Trophoblast cell (in vitro differentiated cells and primary cell): ENCODE measurements at places on chromosomes 6 and 20.

DNA sequence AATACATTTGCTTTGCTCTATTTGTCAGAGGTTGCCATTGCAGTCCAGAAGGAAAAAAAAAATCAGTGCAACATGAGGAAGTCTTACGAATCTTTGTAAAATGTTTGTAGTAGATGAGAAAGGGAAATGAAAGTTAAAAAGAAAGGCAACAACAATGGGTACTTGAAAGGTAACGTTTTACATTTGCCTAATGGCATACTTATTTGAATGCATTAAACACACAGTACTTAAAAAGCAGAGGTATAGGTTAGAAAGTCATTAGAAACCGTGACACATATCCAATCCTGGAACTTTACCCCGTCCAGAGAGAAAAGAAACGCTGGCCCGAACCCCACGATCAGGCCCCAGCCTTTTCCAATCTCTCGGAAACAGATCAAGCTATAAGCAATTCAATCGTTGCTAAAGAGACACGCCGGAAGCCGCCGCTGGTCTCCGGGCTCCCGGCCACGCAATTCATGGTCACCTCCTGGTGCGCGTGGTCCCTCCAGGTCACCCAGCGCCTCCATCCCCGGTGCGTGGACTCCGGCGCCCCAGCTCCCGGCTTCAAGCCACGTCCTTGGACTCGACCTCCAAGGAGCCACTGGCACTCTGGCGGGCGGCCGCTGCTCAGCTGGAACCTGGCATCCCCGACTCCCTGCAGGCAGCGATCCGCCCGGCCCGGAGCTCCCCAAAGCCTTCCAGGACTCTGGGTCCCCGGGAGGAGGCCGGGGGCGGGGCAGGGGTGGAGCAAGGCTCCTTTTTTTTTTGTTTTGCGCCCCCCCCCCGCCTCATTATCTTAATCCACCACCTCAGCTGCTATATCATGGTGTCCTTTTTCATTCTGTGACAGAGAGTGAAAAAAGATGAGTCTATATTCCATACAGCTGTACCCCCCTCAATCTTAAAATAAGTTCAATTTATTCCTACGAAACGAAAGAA, at the start of gene SLC18B1:
Gene SLC18B1 (minus strand): TSS at position 687 of the 918 bp plus-strand sequence. CDS start 181 bp downstream, at position 506.
- peak; percentile 55 for DNase-seq

DNA sequence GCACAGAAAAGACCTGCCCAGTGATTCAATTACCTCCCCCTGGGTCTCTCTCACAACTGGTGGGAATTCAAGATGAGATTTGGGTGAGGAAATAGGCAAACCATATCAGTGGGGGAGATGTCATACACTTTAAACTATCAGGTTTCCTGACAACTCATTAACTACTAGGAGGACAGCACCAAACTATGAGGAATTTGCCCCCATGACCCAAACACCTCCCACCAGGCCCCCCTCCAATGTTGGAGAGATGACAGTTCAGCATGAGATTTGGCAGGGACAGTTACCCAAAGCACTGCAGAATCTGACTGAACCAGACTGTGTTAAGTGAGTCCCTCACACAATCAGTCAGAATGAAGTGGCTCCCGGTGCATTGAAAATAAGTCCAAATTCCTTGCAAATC, 148.0 kb downstream of the TTLL2 start:
- DNase-seq: no peak

DNA sequence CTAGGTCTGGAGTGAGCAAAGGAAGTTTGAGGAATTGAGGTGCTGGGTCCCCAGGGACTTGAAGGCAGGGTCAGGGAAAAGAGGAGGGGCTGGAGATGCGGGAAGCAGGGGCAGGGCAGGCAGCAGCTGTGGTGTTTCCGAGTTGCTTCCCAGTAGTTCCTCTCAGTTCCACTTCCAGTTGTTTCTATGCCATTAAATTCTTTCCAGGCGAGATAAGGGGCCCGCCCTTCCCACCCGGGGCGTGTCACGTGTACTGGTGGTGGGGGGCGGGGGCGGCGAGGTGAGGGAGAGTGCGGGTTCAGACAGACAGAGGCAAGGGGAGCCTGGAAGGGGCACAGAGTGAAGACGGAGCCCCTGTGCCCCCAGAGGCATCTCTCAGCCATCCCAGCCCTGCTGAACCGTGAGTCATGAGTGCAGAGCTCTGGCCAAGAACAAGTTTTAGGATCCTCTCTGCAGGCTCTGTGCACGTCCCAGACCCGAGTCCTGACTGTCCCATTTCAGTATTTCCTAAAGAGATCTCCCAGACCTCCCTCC, 977 bp downstream of the TNXB start:
- no peak for DNase-seq

DNA sequence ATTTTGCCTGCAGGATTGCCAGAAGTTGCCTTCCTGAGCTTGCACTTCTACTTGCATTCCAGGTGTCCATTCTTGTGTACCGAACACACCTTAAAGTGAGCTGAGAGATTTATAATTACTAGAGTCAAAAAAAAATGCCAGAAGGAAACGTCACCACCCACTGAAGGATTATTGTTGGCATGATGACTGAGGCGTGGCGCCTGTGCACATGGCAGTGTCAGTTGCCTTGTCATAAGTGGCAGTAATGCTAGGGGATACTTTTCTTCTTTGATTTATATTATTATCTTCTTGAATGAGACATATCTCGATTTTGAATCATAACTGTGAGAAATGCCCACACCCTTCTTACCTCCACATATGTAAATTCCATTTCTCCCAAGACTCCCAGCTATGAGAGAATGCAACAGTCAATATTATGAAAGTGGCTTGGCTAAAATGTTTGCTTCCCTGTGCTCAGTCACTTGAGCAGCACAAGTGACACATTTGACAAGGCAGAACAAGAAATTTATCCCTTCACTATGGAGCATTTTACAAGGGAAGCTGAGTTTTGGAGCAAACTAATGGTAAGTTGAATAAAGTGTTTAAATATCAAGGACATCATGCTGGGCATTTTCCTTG, 149.5 kb upstream of the SASH1 start:
- peak; percentile 76 for DNase-seq

DNA sequence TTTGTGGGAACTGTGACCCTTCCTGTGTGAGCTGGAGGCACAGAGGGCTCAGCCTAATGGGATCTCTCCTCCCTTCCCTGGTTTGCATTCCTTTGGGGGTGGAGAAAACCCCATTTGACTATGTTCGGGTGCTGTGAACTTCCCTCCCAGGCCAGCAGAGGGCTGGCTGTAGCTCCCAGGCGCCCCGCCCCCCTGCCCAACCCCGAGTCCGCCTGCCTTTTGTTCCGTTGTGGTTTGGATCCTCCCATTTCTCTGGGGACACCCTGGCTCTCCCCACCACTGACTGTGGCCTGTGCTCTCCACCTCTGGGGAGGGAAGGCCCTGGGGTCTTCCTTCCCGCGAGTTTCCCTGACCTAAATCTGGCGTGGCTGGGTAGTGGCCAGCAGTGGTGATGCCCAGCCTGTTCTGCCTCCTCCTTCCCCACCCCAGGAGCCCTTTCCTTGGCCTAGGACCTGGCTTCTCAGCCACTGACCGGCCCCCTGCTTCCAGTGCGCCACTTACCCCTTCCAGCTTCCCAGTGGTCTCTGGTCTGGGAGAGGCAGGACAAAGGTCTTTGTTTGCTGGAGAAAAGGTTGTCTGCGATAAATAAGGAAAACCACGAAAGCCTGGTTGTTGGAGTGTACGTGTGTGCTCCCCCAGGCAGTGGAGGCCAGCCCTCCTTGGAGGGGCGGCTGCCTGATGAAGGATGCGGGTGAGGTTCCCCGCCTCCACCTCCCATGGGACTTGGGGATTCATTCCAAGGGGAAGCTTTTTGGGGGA, 4.9 kb downstream of the VEGFA start:
- peak; percentile 47 for DNase-seq

- peak; percentile 81 for DNase-seq
These were observed 7.0 kb upstream of the ID4 start for GRCh38 chr6:19830171-19830570.

GRCh38 chr6:25332655-25333071, 53.5 kb downstream of the CARMIL1 start:
- no peak for DNase-seq

- no peak for DNase-seq
These were observed 3.7 kb upstream of the SH3BGRL2 start for GRCh38 chr6:79627422-79627821.

DNA sequence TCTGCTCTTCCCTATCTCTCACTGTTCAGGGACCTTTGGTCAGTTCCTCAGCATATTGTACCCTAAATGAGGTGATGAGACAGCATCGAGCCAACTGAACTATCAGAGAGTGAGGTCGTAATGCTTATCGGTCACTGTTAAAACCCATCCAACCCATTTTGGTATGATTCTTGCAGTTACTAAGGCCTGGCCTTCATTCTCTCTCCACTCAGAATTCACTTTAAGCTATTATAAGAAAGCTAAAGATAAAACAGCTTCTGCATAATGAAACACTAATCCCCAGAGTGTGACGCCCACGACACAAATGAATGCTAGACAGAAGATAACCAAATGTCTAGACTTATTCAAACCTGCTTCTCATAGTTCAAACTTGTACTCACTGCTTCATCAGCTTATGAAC, 175.8 kb downstream of the GMPR start:
- DNase-seq: no peak

DNA sequence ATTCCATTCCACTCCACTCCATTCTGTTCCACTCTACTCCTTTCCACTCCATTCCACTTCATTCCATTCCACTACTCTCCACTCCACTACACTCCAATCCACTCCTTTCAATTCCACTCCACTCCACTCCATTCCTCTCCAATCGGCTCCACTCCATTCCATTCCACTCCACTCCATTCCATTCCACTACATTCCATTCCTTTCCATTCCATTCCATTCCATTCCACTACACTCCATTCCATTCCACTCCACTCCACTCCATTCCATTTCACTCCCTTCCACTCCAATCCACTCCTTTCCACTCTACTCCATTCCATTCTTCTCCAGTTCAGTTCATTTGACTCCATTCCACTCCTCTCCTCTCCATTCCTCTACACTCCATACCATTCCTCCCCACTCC, 26.2 kb upstream of the DEFB125 start:
- DNase-seq: no peak

DNA sequence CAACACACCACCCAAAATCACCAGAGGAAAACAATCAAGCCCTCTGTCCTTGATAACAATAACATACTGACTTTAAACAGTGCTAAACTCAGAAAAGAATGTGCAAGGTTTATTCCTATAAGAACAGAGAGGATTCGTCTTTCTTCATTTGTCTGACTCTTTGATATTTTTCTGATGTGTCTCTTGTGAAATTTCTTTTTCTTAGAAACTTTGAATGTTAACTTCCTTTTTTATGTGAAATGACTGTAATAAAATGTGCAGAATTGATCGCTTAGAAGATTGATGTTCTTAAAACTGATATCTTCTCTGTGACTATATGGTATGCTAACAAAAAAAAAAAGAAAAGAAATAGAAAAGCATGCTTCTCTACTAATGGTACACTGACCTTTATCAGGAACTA, 947.4 kb upstream of the CITED2 start:
- no peak for DNase-seq

DNA sequence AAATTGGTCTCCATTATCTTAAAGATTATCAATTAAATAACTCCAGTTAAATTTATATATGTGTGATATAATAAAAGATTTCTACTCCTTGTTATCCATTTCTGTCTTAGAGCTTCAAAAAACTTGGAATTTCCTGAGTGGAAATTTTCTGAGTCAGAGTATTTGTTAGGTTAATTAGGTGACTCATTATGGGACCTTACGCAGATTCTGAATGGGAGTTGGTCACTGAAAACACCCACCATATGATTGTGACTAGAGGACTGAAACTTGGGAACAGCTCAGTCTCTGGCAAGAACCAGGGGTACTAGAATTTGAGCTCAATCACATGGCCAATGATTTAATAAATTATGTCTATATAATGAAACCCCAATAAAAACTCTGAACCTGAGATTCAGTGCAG, 125.4 kb upstream of the HMGCLL1 start:
- DNase-seq: peak; percentile 32

GRCh38 chr6:30493643-30494250, 4.4 kb downstream of the HLA-E start:
- peak; percentile 29 for DNase-seq

GRCh38 chr6:122751326-122751725, 28.2 kb upstream of the FABP7 start:
- DNase-seq: no peak

DNA sequence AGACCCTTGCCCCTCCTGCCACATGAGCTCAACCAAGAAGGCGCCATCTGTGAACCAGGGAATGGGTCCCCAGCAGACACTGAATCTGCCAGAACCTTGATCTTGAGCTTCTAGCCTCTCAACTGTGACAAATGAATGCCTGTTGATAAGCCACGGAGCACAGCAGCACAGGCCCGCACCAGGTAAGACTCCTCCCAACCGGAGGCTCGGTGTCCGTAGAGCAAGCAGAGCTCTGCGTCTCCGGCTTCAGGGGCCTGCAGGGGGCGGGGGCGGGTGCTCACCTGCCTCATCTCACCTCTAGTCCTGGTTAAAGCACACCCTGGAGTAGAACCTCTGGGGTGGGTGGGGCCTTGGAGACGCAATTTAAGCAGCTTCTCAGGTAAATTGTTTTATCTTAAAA, 122.7 kb downstream of the SMOC2 start:
- DNase-seq: no peak

DNA sequence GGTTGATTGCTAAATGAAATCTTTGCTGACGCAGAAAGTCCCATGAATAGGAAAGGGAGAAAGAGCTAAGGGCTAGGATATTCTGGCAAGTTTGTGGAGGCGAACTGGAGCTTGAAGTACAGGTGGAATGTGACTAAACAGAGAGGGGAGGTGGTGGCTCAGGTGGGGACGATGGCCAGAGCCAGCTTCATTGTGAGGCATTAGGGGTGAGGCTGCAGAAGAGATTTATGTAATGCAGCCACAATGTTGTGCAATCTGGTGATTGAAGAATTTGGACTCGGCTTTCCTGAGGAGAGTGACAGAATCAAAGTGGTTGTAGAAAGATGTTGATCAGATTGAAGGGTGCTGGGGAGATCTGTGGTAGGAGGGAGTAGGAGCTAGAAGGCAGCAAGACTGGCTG, 42.9 kb upstream of the SPACA1 start:
- DNase-seq: no peak

DNA sequence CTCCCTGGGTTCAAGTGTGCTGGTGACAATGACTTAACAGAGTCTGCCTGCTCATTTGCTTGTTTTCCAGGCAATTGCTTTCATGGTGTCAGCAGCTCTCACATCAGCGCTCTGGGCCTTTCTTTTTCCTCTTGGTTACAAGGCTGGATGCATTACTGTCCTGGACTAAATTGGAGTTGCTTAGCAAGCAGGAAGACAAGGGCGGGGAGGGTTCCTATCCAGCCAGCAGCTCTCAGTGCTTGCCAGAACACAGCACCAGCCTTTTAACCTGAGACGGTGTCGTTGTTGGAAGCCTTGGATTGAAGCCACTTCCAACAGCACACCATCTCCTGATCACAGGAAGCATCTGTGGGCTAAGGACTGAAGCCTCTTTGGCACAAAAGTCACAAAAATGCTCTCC, 606.9 kb downstream of the CDH26 start:
- DNase-seq: no peak

DNA sequence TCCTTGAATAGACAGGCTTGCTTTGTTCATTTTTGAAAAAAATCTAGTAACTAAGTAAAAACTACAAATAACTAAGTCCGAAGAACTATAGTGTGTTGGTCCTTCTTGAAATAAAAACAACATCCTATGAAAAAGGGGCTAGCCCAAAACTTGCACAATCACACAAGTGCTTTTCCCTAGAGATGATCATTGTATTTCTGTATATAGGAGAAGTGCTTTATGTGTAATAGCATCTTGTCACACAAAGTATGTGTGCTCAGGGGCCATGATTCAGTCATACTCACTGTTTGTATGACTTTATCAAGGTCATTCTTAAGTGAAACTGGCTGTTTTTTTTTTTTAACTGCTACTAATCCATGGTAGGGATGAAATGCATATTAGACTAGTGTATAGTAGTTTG, 179.8 kb downstream of the DTNBP1 start:
- DNase-seq: no peak
